Frontal cortex (tissue), 4 donors: ENCODE measurements at places on chromosomes 13 and 19.

GRCh38 chr19:55624109-55625003, at the start of gene ZNF784:
Gene ZNF784 (minus strand): TSS chr19:55624566. CDS start chr19:55624561, 5 bp downstream.
- peak; percentile 95 for DNase-seq

- DNase-seq = peak; percentile 61
These were observed 21.7 kb downstream of the IRS2 start for GRCh38 chr13:109764470-109765291.

DNA sequence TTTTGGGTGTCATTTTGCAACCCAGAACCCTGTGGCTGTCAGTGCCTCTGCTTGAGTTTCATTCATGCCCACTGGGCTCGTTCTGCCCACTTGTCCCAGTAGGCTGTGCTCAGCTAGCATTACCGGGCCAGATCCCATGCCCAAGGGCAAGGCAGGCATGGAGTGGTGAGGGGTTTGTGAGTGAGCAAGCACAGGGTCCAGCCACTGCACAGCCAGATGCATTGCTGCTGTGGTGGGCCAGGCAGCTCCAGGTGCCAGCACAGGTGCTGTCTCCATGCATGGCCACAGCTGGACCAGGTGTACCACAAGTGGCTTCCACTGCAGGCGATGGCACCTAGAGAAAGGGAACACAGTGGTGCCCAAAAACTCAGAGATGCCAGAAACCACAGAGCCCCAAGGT, 1671.2 kb downstream of the OLFM4 start:
- DNase-seq = no peak

DNA sequence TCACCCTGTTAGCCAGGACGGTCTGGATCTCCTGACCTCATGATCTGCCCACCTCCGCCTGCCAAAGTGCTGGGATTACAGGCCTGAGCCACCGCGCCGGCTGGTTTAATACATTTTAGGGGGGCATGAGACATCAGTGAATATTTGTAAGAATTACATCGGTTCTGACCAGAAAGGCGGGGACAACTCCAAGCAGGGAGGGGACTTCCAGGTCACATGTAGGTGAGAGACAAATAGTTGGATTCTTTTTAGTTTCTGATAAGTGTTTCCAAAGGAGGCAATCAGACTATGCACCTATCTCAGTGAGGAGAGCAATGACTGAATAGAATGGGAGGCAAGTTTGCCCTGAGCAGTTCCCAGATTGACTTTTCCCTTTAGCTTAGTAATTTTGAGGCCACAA, 3.7 kb upstream of the ZNF552 start:
- DNase-seq = no peak

DNA sequence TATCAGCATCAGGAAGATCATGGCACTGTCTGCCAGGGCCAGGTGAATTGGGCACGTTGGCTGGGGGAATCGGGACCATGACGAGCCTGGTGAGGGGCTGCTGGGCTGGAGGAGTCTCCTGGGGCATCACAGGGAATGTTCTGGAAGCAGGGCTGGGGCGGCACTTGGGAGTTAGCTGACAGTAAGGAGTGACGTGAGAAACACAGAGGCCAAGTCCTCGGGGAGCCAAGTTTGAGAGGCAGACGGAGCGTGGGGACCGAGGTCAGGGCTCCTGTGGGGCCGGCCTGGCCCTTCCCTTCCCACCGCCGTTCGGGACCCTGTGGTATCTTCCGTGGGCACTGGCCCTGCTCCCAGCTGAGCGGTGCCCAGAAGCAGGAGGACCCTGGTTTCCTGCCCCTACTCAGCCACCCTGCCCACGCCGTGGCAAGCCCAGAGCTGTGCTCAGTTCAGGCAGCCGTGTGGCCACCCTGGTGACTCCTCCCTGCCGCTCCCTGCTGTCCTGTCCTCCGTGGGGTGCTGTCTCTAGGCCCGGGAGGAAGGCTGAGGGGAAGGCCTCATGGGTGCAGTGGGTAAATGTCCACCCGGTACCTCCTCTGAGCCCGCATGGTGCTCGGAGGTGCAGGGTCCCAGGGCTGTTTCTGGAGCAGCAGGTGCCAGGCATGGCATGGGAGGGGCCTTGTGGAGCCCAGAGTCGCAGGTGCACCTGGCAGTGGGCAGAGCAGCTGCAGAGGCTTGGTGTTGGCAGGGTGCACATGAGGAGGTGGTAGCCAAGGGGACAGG, 25.2 kb downstream of the CRTC1 start:
- no peak for DNase-seq

DNA sequence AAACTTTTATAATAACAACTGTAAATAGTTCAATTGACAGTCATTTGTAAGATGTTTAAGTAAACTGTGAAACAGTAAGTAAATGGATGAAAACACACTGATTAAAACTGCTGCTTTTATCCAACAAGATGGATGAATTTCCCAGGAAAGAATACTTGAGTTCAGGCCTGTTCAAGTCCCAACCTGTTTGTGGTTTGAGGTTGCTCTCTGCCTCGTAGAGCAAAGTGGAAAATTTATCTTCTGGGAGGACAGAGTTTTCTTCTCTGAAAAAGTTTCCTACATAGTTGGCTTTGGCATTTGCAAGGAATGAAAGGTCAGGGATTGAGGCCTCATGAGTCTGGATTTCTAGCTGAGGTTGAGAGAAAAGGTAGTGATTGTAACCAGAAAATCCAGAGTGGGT, 15.2 kb upstream of the ZNF543 start:
- no peak for DNase-seq

- no peak for DNase-seq
These were observed at the start of gene KLK13 for GRCh38 chr19:51064534-51065220. Gene KLK13 (minus strand): TSS chr19:51065092. CDS start chr19:51065067, 25 bp downstream.

GRCh38 chr19:52200044-52200443, 10.2 kb downstream of the PPP2R1A start:
- no peak for DNase-seq

GRCh38 chr19:35955881-35956634, 19.9 kb downstream of the LRFN3 start:
- DNase-seq = no peak

DNA sequence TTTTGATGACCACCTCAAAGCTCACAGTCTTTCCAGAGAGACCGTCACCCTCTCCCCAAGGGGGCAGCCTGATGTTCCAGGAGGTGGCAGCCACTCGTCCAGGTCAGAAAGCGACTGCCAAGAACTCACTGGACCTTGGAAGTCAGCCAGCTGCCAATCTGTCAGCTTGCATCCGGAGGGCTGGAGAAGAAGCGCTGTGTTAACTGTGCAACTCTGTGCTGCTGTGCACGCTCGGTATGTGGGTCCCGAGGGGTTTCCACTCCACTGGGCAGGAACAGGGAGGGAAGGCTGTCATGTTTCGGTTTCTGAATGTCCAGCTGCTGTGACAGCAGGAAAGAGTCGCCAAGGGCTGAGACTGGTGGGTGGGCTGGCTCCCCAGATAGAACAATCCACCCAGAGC, 89.2 kb downstream of the CACNA1A start:
- DNase-seq = no peak

GRCh38 chr13:25692099-25692498, 320.3 kb downstream of the ATP8A2 start:
- DNase-seq = no peak

GRCh38 chr19:41753159-41753558, 2.2 kb upstream of the CEACAM6 start:
- DNase-seq = no peak

DNA sequence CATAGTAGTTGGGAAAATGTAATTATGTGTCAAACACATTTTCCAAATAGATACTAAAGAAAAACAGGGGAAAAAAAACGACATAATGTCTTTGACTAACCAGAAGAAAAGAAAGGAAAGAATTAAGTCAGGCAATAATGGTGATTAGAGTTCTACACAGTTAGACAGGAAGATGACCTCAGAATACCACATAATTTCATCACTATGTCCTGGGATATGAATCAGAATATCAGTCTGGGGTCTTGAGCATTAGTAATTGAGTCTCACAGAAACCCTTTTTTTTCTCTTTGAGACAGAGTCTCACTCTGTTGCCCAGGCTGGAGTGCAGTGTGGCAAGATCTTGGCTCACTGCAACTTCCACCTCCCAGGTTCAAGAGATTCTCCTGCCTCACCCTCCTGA, 503.4 kb downstream of the SLITRK1 start:
- DNase-seq = no peak

GRCh38 chr19:2389594-2389993, 29.5 kb downstream of the TMPRSS9 start:
- DNase-seq = no peak
